Kidney (tissue), 22 donors: ENCODE measurements at places on chromosomes 5 and 9. TPM values are rescaled to one million over a fixed set of nuclear protein-coding genes. Genes with fewer than 3 reads are reported as not detected.
A peak's percentile ranks its signal among the peaks of the same experiment; 100 is the strongest.

GRCh38 chr9:3768286-3768685 is 242.5 kb upstream of the RFX3 start:
- DNase-seq = no peak

GRCh38 chr5:74450095-74450494 is 190.4 kb downstream of the ENC1 start:
- DNase-seq = no peak

GRCh38 chr5:144960296-144960695 is 789.6 kb downstream of the KCTD16 start:
- no peak for DNase-seq

- DNase-seq = peak; percentile 79
Measured at GRCh38 chr9:133906932-133907910, 84.9 kb downstream of the VAV2 start.

DNA sequence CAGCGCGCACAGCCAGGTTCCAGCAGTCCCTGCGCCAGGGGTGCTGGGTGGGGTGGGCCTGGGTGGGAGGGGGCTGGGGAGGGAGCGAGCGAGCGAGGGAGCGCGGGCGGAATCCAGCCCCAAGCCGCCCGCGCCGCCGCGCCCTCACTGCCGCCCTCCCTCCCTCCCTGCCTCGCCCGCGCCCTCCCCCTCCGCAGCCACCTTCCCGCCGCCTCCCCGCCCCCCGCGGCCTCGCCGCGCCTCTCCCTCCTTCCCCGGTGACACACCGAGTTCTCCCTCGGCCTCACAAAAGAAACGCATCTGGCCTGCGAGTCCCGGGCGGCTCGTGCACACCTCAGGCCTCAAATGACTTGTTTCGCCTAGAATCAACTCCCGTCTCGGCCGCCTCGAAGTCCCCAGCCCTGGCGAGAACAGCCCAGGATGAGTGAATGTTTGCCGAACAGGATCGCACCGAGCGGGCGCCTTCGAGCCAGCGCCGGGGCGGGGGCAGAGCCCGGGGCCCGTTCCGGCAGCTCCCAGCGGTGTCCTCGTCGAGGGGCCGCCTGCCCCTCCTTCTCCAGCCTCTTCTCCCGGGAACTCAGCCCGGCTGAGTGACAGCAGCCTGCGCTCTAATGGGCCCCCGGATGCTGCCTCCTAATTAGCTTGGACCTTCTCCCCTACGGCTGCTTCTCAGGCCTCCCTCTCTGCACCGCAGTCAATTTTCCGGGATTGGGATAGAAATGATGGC is 371 bp upstream of the PITX1 start:
- peak; percentile 60 for DNase-seq

DNA sequence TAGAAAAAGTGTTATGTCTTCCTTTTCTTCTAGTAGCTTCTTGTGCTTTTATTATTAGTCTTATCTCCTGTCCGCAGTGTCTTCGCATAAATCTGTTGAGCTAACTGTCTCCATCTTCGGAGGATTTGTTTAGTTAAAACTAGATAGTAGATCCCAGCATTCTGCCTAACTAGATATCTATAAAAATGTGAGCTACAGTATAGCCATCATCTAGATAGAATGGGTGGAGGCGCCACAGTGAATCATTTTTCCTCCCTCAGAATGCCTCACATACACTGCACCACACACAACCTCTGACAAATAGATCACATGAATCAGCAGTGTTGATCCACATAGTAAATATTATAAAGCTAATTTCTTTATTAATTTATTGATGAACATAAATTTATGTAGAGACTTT is 220.3 kb upstream of the GAS1 start:
- DNase-seq = no peak

DNA sequence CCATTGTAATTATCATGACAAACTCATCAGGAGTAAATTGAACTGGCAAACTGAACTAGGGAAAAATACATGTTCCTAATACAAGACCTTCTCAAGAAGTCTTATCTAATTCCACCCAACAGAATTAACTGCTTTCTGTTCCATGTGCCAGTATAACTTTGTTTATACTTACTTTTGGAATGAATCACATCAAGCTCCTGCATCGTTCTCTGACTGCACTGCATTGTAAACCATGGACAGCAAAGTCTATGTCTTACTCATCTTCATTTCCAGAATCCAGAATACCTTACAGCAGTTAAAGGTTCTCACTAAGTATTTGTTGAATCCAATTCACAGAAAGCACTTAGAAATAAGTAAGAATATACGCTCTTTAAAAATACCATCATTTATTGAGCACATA is 102.8 kb downstream of the PLK2 start:
- no peak for DNase-seq

DNA sequence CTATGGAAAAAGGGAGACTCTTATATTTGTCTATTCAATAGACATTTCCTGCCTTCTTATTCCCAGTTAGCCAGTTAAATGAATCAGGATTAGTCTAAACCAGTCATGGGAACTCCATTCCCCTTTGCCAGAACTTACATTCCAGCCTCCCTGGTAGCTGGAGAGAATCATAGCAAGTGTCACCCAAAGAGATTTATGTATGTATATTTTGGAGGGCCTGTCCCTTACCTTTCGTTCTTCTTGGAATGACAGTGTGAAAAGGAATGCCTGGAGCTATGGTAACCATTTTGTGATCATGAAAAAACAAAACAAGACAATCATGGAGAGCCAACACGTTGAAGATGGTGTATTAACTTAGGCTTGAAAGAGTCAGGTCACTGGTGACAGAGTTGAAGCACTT is 627.7 kb downstream of the CCDC171 start:
- no peak for DNase-seq

DNA sequence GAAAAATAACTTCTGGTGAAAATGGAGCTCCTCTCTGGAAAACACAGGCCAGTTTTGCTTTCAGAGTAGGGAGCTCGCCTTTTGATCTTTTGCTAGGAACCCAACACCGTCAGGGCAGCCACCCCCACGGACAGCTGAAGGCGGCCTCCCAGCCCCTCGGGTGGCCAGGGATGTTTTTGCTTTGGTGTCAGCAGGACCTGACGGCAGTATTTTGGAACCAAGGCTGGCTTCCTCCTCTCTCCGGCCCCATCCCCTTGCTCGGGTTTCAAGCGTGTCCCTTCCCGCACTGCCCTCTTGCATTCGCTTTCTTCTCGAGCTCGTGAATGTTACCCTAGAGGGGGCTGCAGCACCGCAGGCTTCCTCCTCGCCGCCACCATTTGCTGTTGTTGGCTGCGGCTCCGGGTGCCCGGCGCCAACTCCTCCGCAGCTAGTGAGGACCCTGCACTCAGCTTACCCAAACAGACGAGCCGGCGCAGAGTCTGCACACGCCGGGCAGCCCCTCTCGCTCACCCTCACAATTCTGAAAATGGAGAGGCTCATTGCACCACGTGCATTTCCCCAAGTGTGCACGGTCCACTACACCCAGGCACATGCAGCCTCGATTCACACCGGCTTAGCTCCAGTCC is 35.5 kb upstream of the ADAMTSL1 start:
- peak; percentile 87 for DNase-seq

The CRB2 gene
- 0.88 TPM for total RNA-seq

The SLC34A3 gene
- 0.13 TPM for total RNA-seq

The PCDHGB1 gene
- 2.9 TPM for total RNA-seq

The RIMOC1 gene
- total RNA-seq = 28.9 TPM

The ARHGEF37 gene
- total RNA-seq = 21.8 TPM
